Fibroblast of the conjunctiva (primary cell): ENCODE measurements at places on chromosomes 7 and 10.

- DNase-seq: no peak
Observed at GRCh38 chr10:104144931-104145330, 23.0 kb downstream of the SFR1 start.

DNA sequence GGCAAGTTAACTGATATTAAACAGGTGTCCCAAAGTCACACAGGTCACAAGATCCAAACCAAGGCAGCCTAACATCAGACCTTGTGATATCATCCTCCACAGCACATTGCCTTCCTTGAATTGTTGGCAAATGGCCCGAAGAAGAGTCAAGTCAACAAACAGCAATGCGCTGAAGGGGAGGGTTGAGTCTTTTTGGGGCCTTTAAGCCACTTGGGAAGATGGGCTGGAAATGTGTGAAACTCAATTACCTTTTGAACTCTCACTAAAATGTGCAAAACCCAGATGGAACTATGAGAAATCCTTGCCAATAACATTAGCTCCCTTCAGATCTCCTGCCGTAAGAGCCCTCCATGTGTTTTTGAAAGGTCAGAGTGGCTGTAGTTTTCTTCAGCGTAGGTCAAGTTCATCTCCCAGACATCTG, 47.9 kb upstream of the STK17A start:
- DNase-seq: peak; percentile 47

DNA sequence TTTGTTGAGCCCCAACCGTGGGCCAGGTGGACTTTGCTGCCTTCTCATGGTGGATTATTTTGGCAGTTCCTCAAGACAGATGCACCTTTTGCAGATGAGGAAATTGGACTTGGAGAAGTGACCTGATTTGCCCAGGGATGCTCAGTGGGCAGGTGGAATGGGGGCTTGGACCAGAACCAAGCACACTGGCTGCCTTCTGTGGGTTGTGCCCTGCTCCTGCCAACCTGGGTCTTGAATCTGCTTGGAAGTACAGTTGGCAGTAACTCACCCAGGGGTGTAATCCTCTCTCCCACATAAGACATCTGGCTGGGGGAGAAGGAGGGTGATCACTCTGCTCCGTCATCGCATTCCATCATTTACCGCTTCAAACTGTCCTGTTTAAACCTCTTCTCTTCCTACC, 110.5 kb upstream of the GPR26 start:
- DNase-seq: no peak

DNA sequence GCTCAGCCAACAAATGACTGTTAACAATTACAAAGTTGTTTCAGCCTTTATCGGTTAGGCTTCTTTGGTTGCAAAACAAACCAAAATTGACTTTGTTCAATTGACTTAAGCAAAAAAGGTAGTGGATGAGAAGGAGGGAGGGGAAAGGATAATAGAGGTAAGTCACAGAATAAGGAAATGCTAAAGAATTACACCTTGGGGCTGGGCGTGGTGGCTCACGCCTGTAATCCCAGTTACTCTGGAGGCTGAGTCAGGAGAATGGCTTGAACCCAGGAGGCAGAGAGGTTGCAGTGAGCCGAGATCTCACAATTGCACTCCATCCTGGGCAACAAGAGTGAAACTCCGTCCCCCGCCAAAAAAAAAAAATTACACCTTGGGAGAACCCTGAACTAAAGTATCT, 41.4 kb downstream of the AHCYL2 start:
- DNase-seq: no peak

DNA sequence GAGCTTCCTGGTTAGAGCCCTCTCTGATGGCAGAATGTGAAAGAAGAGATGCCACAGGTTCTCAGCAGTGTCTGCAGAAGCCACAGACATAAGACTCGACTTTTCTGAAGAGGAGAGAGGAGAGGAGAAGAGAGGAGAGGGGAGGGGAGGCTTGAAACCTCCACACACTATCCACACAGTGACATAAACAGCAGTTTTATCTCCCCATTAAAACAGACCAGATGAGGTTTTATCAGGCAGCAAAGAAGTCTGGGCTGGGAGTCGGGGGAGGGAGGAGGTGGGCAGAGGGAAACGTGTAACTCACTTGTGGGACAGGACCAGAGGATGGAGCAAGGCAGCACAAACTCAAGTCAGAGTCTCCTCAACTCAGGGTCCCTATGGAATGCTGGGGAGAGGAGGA, 76.5 kb downstream of the XPNPEP1 start:
- DNase-seq: no peak
